Hypothalamus (tissue), 51 donors: ENCODE measurements at places on chromosomes 7 and 10.

GRCh38 chr10:30991647-30992011 is 40.0 kb downstream of the ZNF438 start:
- no peak for DNase-seq

GRCh38 chr7:73919694-73920375 is 58.9 kb downstream of the TMEM270 start:
- DNase-seq, result no peak

DNA sequence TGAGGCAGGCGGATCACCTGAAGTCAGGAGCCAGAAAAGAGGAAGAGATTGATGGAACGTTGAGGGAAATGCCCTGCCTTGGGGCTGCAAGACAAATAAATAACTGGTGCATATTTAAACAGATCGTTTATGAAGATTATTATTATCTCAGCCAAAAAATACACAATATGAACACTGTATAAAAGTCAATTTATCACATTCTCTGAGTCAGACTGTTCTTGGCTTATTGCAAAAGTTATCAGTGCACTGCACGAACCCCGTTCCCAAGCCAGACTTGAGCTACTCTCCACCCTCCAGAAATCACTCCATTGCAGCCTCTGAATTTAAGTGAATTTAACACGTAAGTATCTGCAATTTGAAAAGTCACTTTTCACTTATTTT is 1.6 kb downstream of the DNMBP start:
- no peak for DNase-seq

- DNase-seq, result no peak
Measured at GRCh38 chr7:128259131-128260061, 18.3 kb downstream of the LEP start.

- DNase-seq, result no peak
Measured at GRCh38 chr7:138000081-138000701, 1.7 kb downstream of the CREB3L2 start.

- DNase-seq, result no peak
Measured at GRCh38 chr7:4774658-4775249, 669 bp upstream of the AP5Z1 start.

GRCh38 chr7:47949703-47950102 is 1.4 kb upstream of the PKD1L1 start:
- DNase-seq, result no peak

- no peak for DNase-seq
Measured at GRCh38 chr7:22921386-22922086, 92.4 kb downstream of the HYCC1 start.

DNA sequence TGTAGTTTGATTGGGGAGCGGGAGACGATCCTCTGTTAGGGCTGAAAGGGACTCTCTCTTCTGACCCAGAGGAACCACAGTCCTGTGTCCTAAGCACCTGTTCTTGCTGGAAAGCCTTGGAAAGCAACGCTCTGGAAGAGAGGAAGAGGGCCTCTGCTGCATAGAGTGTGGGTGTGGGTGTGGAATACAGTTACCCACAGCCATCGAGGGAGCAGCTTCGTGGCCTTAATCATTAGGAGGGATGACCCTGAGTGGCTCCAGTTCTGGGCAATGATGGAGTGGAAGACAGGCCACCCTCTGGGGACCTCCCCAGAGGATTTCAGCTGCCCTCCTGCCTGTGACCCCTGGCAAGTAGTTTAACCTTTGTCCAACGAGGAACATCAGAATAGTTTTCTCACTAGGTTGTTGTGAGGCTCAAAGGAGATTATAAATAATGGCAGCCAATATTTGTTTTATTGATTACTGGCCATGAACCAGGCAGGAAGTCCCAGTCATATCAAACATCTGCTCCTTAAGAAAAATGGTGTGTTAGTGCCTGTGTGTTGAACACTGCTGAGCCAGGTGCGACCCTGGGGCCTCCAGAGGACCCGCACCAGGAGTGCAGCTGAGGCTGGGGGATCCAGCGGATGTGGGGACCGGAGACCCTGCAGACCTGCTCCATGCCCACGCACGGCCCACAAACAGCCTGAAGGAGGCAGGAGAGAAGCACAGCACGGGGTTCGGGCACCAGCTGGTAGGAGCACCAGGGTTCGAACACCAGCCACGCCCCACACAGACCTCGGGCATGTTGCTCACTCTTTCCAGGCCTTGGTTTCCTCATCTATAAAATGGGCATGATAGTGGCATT is 35.6 kb downstream of the FAM241B start:
- no peak for DNase-seq

DNA sequence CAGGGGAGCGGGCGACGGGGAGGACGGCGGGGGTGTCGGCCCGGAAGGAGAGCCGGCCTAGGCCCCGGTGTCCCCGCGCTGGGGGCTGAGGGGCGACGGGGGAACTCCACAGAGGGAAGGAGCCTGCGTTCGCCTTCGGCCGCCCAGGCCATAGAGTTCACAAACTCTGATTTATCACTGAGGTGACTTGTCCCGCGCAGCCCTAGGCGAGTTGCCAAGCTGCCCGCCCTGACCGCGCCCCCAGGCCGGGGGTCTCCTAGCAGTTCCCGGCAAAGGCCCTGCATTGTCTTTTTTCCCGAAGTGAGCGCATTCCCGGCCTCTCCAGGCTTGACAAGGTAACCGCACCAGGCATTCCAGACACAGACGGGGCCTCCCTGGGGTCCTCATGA is 2.9 kb upstream of the NKX6-2 start:
- no peak for DNase-seq

GRCh38 chr7:74217455-74218342 is 7.9 kb downstream of the LAT2 start:
- DNase-seq, result no peak

GRCh38 chr10:44297963-44298362 is 86.9 kb downstream of the CXCL12 start:
- DNase-seq, result no peak

GRCh38 chr7:44261240-44261639 is 60.5 kb downstream of the YKT6 start:
- no peak for DNase-seq

- no peak for DNase-seq
Measured at GRCh38 chr10:97138174-97138573, 47.6 kb downstream of the SLIT1 start.
